Liver (tissue), 10 donors: ENCODE measurements at places on chromosomes 13 and 19.

- H3K27me3 ChIP-seq = no peaks in the 10 kb centered on the region
- no peak for DNase-seq
- H3K4me3 ChIP-seq = no peak overlapping the region
- H3K27ac ChIP-seq = no peak overlapping the region
- H3K36me3 ChIP-seq = peaks cover 26% of the 10 kb centered on the region
Observed at GRCh38 chr19:47497821-47498520, 14.0 kb upstream of the KPTN start.

- H3K36me3 ChIP-seq = peaks cover 1% of the 10 kb centered on the region
- no peak for DNase-seq
- H3K27me3 ChIP-seq = no peaks in the 10 kb centered on the region
- no peak overlapping the region for H3K4me3 ChIP-seq
Observed at GRCh38 chr13:52377898-52378297, 28.1 kb downstream of the THSD1 start.

- no peak for DNase-seq
- peaks cover 11% of the 10 kb centered on the region for H3K4me1 ChIP-seq
Observed at GRCh38 chr13:49997955-49998354, 1.1 kb downstream of the TRIM13 start.

DNA sequence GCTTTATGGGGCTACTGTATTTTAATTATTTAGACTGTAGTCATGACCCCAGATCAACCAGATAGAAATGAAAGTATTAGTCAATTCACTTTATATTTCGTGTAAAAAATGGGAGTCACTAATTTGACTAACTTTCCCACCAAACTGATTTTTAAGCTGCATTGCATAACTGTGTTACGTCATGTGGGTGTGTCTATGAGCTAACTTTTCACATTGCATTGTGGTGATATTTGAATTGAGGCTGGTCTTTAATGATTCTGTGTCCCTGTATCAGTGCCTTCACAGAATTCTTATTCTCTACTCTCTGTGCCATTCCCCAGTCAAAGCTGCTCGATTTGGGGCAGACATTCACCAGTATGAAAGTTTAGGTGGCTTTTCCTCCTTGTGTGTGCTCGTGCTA is 172.7 kb upstream of the MAB21L1 start:
- no peaks in the 10 kb centered on the region for H3K36me3 ChIP-seq
- H3K27me3 ChIP-seq = no peaks in the 10 kb centered on the region
- no peak overlapping the region for H3K27ac ChIP-seq
- no peak for DNase-seq

GRCh38 chr19:6740589-6741343 is 1.3 kb downstream of the TRIP10 start:
- H3K36me3 ChIP-seq = peaks cover 4% of the 10 kb centered on the region
- H3K27me3 ChIP-seq = no peaks in the 10 kb centered on the region
- H3K4me3 ChIP-seq = peak overlapping the region; percentile 72
- peak overlapping the region; percentile 77 for H3K27ac ChIP-seq
- H3K4me1 ChIP-seq = peaks cover 27% of the 10 kb centered on the region

DNA sequence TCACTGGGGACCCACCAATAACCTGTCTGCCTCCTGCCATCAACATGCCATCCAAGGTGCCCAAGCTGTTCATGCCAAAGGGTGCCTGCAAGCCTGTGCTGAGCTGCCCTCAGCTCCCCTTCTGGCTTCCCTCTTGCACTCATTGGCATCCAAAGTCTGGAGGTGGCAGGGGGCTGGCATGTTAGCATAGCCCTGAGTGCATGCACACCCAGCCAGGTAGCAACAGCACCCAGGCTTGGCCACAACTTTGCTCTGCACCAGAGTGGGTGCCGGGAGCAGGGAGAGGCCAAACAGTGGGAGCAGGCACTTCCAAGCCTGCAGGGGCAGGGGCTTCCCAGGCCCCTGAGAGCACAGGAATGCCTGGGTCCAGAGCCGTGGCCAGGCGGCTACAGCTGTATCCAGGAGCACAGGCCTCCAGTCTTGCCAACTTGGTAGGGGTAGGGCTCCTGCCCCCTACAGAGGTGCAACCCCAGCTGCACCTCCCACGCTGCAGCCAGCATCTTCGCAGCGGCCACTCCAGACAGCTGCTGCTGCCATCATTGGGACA is 26.1 kb upstream of the TBC1D4 start:
- no peaks in the 10 kb centered on the region for H3K27me3 ChIP-seq
- no peak overlapping the region for H3K4me3 ChIP-seq
- DNase-seq = no peak
- H3K36me3 ChIP-seq = no peaks in the 10 kb centered on the region

- H3K36me3 ChIP-seq = no peaks in the 10 kb centered on the region
- H3K4me1 ChIP-seq = peaks cover 8% of the 10 kb centered on the region
- no peaks in the 10 kb centered on the region for H3K27me3 ChIP-seq
- H3K27ac ChIP-seq = no peak overlapping the region
- DNase-seq = no peak
- H3K4me3 ChIP-seq = no peak overlapping the region
Observed at GRCh38 chr19:47239610-47240296, 8.8 kb upstream of the BBC3 start.

DNA sequence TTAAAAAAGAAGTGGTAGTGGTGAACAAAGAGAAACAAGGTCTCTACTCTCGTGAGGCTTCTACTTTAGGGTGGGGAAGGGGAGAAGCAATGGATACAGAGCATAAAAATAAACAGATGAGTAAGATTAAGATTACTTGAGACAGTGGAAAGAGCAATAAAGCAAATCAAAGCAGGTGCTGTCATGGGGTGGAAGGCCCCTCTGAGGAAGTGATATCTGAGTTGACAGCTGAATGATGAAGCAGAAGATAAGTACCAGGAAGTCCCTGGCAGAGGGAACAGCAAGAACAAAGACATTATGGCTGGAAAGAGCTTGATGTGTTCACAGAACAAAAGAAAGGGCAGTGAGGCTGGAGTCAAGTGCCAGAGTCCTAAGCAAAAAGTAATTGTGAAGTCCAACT is 221.8 kb downstream of the ENOX1 start:
- DNase-seq = no peak
- H3K4me1 ChIP-seq = no peaks in the 10 kb centered on the region
- H3K27me3 ChIP-seq = no peaks in the 10 kb centered on the region
- H3K27ac ChIP-seq = no peak overlapping the region
- no peaks in the 10 kb centered on the region for H3K36me3 ChIP-seq

- no peaks in the 10 kb centered on the region for H3K4me1 ChIP-seq
- H3K27ac ChIP-seq = no peak overlapping the region
- no peaks in the 10 kb centered on the region for H3K27me3 ChIP-seq
- no peaks in the 10 kb centered on the region for H3K36me3 ChIP-seq
Observed at GRCh38 chr19:17671906-17672305, 16.2 kb downstream of the UNC13A start.

DNA sequence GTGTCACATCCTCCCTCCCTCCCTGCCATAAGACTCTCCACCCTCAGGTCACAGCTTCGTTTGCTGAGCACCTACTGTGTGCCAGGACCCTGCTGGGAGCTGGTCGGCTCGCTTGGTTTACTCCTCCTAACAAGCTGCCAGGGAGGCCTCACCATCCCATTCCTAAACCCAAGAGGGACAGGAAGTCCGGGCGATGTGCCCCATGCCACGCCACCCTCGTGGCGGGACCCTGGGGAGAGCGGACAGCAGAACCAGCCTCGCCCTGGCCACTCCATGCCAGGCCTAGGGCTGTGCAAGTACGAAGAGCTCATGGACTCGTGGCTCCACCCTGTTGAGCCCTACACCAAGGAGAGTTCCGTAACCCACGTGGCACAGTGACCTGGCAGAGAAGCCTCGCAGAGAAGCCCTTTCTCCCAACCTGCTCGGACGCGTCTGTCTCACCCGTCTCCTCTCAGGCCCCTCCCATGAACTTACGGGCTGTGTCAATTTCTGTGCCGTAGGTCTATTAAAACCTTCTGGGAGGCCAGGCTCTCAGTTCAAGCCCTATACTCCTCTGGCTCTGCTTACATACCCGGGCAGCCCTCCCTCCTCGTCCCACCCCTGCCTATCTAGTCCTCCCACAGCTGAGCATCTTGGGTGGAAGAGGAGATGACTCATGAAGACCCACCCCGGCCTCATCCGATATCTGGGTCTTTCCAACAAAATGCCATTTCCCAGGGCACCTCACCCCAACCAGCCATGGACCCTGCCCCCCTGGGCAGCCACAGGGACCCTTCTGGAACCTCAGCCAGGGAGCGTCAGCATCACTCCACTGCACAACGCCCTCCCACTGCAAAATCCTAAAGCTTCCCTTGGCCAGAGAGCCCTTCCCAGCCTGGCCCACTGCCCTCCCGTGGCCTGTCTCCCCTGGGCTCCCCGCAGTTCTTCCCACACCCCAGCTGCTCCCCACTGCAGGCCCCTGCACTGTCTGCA is 2.6 kb downstream of the UBXN6 start:
- H3K27ac ChIP-seq = no peak overlapping the region
- peaks cover 32% of the 10 kb centered on the region for H3K36me3 ChIP-seq
- no peaks in the 10 kb centered on the region for H3K27me3 ChIP-seq
- peaks cover 15% of the 10 kb centered on the region for H3K4me1 ChIP-seq

- H3K27ac ChIP-seq = peak overlapping the region; percentile 56
- no peak overlapping the region for H3K4me3 ChIP-seq
- DNase-seq = no peak
- no peaks in the 10 kb centered on the region for H3K36me3 ChIP-seq
- H3K27me3 ChIP-seq = no peaks in the 10 kb centered on the region
Observed at GRCh38 chr19:1901940-1902404, 3.2 kb upstream of the ADAT3 start.

- no peak overlapping the region for H3K4me3 ChIP-seq
- DNase-seq = no peak
- no peaks in the 10 kb centered on the region for H3K36me3 ChIP-seq
- H3K27ac ChIP-seq = no peak overlapping the region
- H3K4me1 ChIP-seq = peaks cover 9% of the 10 kb centered on the region
- no peaks in the 10 kb centered on the region for H3K27me3 ChIP-seq
Observed at GRCh38 chr19:37953918-37954303, 46.9 kb downstream of the SIPA1L3 start.
